ENCODE measurements at places on chromosomes 13 and 19.

GRCh38 chr19:47819858-47820257, 1.9 kb upstream of the CRX start:
- no peak for DNase-seq

GRCh38 chr13:73985783-73986182, 148.4 kb downstream of the KLF12 start:
- DNase-seq: no peak

DNA sequence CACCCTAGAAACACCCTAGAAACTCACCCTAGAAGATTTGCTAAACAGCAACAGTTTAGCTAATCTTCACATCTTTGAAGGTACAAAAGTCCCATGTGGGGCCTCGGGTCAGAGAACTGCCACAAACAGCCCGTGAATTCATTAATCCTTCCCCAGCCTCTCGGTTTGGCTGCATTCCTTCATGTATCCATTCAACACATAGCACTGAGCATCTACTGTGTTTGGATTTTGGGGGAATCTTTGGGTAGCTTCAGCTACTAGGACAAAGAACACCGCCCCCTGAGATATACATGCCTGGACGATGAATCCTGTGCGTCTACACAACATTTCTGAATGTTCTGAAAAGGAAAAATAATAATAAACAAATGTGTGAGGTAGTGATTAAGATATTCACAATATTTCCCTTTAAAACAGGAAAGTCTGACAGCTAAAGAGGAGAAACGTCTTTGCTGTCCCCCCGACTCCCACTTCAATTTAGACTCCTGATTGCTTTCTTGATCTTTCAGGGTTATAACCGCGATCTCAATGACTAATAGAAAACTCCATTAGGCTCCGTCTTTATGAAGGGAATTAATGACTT, 63.5 kb downstream of the ALOX5AP start:
- DNase-seq: no peak

DNA sequence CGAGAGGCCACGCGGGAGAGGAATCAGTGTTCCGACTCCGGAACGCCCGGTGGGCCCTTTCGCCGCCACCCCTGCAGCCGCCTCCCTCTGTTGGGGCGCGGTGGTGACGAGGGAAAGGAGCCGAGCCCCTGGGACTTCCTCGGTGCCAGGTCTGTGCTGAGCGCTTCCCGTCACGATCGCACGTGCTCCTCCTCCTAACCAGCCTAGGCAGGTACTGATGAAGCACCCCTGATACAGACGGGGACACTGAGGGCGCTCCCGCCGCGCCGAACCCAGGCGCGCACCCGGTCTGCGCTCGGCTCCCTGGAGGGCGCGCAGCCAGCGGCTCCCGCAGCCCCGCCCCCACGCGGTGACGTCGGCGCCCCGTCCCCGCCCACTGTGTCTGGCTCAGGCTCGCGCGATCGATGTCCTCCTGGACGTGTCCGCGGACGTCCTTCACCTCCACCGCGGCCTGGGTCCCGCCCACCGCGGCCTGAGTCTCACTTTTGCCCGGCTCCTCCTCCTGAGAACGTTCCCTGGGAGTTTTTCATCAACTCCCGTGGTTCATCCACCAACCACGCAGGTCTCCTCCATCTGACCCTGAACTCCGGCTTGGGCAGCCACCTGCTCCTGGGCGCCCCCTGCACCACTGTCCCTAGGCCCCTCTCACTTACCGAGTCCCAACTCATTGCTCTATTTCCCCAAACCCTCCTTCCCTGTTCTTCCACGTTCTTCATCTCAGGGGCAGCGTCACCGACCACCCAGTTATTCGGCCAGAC, 2.6 kb upstream of the KLK15 start:
- peak; percentile 76 for DNase-seq

- DNase-seq: no peak
Measured at GRCh38 chr13:46179491-46179908, 2.5 kb downstream of the LCP1 start.

DNA sequence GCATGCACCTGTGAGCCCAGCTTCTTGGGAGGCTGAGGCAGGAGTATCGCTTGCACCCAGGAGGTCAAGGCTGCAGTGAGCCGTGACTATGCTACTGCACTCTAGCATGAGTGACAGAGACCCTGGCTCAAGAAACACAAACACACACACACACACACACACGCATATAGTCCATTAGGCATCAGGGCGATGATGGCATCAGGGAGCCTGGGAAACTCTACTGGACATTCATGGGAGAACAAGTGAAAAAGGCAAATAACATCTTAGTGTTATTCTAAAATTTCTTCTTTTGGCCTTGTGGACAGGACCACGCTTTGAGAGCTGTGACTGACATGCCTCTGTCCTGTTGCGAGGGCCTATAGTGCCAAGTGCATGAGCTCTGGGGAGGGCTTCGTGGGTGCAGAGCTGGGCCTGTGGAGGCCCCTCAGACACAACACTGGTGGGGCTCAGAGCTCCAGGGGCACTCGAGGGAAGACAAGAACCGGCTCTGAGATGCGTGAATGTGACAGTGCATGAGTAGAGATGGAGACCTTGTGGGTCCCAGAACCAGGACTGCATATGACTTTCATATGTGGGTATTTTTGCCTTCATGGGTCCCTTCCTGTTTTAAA, 8.0 kb upstream of the USF2 start:
- DNase-seq: no peak

DNA sequence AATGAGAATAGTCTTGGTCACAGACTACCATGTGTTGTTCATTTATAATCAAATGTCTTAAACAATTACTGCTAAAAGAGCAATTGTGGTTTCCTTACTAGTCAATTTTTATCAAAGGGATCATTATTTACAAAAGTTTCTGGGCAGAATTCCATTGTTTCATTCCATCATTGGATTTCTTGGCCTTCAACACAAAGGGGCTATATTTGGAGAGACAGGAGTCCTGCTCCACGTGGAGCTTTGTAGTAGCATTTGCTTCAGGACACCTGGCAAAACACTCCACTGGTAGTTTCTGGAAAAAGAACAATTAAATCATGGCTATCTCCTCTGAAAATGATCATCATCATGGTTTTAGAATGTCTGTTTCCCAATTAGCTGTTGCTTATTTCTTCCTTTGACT, 22.3 kb upstream of the STARD13 start:
- no peak for DNase-seq

GRCh38 chr13:106986687-106987426, 418.9 kb upstream of the ARGLU1 start:
- no peak for DNase-seq

DNA sequence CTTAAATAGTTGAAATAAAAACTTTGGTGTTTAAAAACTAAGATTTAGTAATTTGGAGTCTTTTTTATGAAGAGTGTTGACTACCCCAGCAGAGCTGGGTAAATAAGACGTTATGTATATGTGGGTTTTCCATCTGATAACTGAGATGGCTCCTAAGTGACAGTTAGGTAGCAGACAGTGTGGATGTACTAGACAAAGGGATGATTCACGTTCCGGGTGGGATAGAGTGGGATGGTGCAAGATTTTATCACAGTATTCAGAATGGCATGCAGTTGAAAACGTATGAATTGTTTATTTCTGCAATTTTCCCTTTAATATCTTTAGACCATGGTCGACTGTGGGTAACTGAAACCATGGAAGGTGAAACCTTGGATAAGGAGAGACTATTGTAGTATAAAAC, 50.4 kb downstream of the NAA16 start:
- DNase-seq: no peak

DNA sequence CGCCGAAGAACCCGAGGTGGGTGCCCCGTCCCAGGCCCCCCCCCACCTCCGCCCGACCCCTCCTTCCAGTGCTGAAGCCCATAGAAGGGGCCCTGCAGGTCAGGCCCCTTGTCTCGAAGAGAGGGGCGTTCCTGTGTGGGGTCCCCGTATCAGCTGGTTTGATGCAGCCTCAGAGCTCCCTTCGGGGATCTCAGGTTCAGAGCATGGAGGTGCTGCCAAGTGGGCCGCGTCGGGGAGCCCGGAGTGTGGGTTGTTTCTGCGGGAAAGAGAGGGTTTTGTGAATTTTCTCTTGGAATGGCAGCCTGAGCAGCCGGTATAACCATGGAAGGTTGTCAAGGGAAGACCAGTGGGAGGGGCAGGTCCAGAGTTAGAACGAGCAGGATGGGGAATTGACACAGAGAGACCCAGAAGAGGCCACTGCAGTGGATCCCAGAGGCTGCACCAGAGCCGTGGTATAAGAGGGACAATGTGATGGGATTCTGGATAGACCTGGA, 384 bp downstream of the TRAPPC2B start:
- DNase-seq: peak; percentile 34

DNA sequence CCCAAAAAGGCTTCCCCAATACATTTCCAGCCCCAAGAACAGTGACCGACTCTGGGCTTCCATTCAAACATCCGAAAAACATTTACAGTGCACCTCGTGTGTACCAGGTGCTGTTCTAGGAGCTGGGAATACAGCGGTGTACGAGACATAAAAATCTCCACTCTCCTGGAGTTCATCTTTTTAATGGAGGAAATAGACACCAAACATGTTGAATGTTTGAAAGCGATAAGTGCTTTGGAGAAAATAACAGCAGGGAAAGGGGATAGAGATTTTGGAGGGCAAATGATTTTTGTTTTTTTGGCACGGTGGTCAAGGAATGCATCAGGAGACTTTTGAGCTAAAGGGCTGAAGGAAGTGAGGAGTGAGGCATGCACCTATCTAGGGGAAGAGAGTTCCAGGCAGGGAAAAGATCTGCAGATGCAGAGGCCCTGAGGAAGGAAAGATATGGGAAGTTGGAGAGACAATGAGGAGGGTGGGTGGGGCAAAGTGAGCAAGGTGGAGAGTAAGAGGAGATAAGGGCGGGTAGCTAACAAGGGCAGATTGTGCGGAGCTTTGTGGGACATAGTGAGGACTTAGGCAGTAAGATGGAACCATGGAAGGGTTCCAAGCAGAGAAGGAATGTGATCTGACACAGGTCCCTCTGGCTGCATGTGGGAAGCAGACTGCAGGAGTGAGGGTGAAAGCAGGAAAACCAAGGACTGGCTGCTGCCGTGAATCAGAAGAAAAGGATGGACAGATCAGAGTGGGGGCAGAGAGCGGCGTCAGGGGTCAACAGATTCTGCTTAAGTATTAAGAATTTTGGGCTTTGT, 703 bp upstream of the FBL start:
- DNase-seq: no peak
